Sciatic nerve (tissue), 2 donors: ENCODE measurements at places on chromosomes 3 and 15.

DNA sequence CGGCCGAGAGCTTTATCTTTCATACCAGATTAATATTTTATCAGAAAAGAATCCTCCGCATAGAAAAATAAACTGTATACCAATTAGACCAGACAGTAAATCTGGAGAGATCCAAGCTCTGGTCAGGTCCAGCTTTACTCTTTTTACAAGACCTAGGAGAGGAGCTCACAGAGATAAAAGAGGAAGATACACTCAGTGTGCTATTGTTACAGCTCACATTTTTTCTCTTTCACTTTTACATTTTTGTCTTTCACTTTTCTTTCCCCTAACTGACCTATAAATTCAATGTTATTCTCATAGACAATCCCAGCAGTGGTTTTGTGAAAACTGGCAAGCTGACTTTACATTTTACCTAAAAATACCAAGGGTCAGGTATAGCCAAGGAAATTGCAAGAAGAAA lies 55.8 kb downstream of the GUCA1C start:
- no peak for DNase-seq

GRCh38 chr3:46102059-46102779 lies 74.9 kb upstream of the XCR1 start:
- no peak for DNase-seq

- DNase-seq = no peak
These were observed 137.4 kb upstream of the SGO1 start for GRCh38 chr3:20323307-20323927.

DNA sequence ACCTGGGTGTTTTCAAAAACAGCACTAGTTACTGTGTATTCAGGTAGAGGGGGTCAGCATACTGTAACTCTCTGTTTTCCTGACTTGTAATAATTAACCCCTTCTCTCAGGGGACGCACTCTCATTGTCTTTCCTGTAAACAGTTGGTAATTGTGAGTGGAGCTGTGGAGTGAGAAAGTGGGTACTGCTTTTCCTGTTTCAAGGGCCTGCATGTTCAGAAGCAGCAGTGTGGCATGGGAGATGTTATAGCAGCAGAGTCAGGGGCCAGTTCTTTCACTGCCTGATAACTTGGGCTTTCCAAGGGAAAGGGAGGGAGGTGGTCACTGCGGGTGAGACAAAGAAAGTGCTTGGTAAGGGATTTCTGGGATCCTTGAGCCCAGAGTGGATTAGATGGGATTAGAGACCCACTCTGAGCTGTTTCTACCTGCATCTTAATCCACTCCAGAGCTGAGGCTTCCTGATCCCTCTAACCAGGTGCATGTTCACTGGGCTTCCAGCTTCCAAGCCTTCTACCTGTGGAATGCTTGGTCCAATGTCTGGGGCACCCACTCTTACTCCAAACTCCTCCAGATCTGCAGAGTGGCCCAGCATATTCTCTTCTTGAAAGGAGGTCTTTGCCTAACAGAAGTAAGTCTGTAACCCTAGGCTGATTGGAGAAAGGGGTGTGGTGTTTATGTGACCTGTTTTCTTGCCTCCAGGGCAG lies 105.2 kb downstream of the RPLP1 start:
- DNase-seq = no peak
